ENCODE measurements at places on chromosomes 1 and 21. TPM values are rescaled to one million over a fixed set of nuclear protein-coding genes. Genes with fewer than 3 reads are reported as not detected.

DNA sequence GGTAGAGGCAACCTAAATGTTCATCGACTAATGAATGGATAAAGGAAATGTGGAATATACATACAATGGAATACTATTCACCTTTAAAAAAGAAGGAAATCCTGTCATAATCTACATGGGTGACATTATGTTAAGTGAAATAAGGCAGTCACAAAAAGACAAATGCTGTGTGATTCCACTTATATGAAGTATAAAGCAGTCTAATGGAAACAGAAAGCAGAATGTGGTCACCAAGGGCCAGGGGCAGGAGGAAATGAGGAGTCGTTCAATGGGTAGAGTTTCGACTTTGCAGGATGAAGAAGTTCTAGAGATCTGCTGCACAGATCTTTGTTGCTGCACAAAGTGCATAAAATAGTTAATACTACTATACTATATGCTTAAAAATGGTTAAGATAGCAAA, 7.8 kb downstream of the DIPK1A start:
- DNase-seq, result no peak

- DNase-seq, result no peak
Observed at GRCh38 chr1:208009706-208010444, 99.0 kb upstream of the CD34 start.

The SAMD11 gene
- total RNA-seq, result not detected

DNA sequence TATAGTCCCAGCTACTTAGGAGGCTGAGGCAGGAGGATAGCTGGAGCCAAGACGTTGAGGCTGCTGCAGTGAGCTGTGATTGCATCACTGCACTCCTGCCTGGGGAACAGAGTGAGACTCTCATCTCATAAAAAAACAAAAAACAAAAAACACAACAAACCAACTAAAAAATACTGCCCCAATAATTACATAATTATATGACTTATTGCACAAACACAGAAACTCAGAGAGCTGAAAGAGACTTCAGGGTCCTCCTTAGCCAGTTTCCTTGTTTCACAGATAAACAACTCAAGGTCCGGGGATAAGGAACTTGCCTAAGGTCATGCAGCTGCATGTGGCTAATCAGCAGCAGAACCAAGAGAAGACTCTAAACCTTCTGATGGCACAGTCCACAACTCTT, 11.9 kb downstream of the EXTL2 start:
- DNase-seq, result no peak

The GNG12 gene
- total RNA-seq, result 30.3 TPM

GRCh38 chr1:96072021-96072420, 649.6 kb upstream of the PTBP2 start:
- no peak for DNase-seq

DNA sequence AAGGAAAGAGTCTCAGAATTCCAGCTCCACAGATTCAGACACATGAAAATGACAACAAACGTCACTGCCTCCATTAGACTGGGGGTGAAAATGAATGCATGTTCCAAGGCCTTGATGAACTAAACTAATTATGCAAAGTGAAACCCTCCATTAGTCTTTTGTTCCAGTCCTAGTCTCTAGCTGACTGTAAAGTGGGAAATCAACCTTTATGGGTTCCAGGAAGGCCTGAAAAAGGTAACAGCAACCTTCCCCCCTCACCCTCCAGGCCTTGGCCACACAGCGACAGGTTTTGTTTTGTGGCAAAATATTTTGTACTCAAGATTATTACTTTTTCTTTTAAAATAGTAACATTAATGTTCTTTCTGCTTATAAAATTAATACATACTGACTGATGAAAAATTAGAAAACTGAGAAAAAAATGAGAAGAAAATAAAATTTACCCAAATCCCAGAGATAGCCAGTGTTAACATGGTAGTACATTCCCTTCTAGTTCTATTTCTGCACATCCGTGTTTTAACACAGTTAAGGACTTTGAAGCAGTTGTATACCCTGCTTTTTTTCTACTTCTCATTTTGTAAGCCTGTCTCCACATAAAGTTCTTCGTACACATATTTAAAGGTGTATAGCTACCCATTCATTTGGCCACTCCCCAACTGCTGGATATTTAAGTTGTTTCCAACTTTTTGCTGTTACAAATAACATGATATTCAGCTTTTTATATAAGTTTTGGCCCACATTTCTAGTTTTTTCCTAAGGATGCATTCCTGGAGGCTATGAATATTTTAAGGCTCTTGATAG, 60.9 kb downstream of the CD2 start:
- DNase-seq, result no peak

- no peak for DNase-seq
Observed at GRCh38 chr21:42056996-42057689, 14.0 kb upstream of the UMODL1 start.

DNA sequence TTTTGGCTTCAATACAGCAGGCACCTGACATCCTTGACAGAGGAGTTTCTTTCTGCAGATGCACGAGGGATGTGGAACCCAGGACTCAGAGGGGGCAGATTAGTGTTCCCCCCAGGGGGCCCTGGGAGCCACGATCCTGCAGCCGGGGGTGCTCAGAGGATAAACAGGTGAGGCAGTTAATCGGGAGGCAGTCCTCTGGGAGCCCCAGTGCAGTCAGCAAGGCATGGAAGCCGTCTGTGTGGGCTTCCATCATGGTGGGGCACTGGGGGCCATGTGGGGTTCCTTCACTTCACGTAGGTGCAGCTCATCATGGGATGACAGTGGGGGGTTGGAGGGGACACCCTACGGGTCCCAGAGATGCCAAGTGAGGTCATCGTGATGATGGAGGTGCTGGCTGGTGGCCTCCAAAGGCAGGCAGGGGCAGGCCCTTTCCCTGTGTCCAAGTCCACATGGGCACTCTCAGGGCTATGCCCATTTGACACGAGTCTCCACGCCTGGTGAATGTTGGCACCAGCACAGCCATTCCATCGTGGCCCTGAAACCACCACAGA, 59.3 kb upstream of the ABCG1 start:
- no peak for DNase-seq

The IL10 gene
- not detected for total RNA-seq

The NEGR1 gene
- total RNA-seq, result 0.62 TPM

- DNase-seq, result no peak
Observed at GRCh38 chr1:236039740-236040685, 24.9 kb downstream of the NID1 start.

DNA sequence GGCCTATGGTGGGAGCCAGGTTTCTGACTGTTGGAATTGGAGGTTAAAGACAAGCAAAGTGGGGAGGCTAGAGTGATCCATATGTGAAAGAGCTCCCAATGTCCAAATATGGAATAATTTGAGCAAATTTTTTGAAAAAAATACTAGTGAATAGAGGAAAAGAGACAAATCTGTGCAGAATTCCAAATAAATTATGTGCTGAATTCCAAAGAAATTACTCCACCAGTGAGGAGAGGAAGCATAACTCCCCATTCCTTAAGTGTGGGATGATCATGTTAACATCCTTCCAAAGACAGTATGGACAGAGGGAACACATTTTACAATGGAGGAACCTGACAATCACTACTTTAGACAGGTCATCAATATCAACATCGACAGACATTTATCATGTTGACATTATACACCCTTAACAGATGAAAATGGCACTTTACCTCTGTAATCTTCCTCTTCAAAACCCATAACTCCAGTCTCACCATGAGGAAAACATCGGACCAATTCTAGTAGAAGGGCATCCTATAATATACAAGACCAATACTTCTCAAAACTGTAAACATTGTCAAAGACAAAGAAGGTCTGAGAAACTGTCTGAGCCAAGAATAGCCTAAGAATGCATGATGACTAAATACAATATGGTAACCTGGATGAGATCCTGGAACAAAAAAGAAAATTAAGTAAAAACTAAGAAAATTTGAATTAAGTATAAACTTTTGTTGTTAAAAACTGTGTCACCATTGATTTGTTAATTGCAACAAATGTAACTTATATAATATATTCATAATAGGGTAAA, 71.5 kb upstream of the RGS4 start:
- no peak for DNase-seq

The ANKRD65 gene
- 0.15 TPM for total RNA-seq

The RIMKLA gene
- total RNA-seq, result 5.4 TPM

DNA sequence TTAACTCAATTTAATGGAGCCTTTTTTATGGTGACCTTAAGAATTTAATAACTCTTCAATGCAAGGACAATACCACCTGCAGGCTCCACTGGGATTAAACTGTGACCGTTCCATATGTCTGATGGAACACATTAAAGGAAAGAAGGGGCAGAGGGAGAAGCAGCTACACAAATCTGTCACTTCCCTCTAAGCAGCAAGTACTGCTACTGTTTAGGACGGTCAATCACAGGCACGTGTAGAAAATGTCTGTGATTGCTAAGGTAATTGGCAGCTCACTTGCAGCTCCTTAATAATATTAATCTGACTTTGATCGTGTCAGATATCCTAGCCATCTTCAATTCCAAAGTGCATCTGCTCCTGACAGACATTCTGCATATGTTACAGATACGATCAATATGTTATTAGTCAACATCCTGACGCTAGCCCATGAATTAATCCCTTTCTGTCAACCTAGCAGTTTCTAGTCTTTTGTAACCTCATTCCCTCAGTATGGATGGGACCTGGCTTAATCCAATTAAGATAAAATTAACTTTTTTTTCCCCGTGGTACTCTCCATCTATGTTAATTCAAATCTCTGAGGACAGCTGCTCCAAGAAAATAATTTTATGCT, 1012.4 kb downstream of the AMY1C start:
- no peak for DNase-seq

The NDUFS5 gene
- total RNA-seq, result 414 TPM

GRCh38 chr1:203563291-203563690, 63.3 kb upstream of the ATP2B4 start:
- no peak for DNase-seq

The COL6A2 gene
- total RNA-seq, result 5.2 TPM

DNA sequence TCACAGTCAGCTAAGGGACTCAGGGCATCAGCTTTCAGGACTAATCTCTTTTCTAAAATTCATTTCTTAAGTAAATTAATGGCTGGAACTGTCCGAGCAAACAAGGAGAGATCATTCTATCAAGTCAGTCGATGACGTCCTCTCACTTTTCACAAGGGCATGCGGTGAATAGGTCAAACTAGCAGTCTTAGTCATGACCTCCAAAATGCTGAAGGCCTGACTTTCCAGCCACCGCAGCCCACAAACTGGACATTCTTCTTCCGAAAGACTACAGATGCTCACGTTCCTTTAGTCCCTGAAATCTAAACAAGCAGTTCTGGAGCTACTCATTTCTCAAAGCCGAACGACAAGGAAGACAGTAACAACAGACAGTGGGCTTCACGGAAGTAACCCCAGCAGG, 127.9 kb downstream of the TIAM1 start:
- DNase-seq, result no peak

DNA sequence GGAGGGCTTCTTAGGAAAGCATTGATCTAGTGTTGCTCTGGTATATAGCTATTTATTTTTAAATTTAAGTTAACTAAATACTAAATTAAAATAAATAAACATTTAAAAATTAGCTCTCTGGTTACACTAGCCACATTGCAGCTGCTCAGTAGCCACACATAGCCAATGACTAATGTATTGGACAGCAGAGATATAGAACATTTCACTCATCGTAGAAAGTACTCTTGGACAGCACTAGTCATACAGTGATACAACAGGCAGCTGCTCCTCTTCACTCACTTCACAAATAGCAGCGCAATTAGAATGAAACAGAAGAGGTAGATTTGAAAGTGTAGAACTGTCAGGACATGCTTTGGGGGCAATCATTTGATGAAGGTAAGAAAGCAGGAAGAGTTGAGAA, 245.4 kb downstream of the PBX1 start:
- no peak for DNase-seq

GRCh38 chr1:195899762-195900352, 708.4 kb downstream of the KCNT2 start:
- no peak for DNase-seq

The VAV3 gene
- total RNA-seq, result 1.1 TPM

DNA sequence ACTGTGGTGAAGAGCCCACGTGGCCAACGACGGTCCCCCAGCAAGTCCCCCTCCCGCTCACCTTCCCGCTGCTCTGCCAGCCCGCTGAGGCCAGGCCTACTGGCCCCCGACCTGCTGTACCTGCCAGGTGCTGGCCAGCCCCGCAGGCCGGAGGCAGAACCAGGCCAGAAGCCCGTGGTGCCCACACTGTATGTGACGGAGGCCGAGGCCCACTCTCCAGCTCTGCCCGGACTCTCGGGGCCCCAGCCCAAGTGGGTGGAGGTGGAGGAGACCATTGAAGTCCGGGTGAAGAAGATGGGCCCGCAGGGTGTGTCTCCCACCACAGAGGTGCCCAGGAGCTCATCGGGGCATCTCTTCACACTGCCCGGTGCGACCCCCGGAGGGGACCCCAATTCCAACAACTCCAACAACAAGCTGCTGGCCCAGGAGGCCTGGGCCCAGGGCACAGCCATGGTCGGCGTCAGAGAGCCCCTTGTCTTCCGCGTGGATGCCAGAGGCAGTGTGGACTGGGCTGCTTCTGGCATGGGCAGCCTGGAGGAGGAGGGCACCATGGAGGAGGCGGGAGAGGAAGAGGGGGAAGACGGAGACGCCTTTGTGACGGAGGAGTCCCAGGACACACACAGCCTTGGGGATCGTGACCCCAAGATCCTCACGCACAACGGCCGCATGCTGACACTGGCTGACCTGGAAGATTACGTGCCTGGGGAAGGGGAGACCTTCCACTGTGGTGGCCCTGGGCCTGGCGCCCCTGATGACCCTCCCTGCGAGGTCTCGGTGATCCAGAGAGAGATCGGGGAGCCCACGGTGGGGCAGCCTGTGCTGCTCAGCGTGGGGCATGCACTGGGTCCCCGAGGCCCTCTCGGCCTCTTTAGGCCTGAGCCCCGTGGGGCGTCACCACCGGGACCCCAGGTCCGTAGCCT, 46.8 kb downstream of the TRIM11 start:
- DNase-seq, result no peak

The SLC41A1 gene
- 15.8 TPM for total RNA-seq

- DNase-seq, result no peak
Observed at GRCh38 chr1:32040711-32041110, 27.0 kb downstream of the KHDRBS1 start.

The C8B gene
- not detected for total RNA-seq

- no peak for DNase-seq
Observed at GRCh38 chr1:48773133-48773532, 3.6 kb downstream of the BEND5 start.

DNA sequence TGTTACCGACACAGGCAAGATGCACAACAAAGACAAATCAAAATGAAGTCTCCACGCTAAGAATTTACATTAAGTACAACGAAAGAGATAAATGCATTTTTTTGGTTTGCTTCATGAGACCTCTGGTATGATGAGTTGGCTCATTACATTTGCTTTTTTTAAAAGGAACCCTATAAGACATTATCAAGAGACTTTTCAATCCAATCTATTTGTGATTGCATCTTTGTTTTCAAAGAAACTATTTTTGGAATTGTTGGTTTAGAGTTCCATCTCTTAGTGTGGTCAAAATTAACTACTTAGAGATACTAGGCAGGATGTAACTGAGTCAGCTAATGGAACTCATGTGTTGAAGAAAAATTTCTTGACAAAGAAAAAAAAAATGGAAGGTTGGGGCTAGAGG, 200.1 kb downstream of the ZC3H11B start:
- no peak for DNase-seq
